ENCODE measurements at places on chromosomes 12 and 14.
A peak's percentile ranks its signal among the peaks of the same experiment; 100 is the strongest.

DNA sequence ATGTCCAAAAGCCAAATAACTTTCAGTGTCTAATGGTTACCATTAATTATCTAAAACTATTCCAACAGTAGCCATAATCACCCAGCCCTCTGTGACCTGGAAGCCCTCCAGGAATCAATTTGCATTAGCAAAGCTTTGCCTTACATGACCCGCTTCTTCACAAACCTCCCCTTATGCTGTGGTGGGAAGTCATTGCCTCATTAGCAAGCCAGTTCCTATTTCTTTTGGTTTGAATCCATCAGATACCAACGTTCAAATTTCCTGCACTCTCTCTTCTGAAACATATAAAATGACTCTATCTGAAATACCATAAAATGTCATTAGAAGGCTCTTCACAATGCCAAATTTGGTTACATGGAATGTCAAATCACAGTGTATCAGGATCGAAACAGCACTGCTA is 268.3 kb upstream of the PRKD1 start:
- DNase-seq: no peak

DNA sequence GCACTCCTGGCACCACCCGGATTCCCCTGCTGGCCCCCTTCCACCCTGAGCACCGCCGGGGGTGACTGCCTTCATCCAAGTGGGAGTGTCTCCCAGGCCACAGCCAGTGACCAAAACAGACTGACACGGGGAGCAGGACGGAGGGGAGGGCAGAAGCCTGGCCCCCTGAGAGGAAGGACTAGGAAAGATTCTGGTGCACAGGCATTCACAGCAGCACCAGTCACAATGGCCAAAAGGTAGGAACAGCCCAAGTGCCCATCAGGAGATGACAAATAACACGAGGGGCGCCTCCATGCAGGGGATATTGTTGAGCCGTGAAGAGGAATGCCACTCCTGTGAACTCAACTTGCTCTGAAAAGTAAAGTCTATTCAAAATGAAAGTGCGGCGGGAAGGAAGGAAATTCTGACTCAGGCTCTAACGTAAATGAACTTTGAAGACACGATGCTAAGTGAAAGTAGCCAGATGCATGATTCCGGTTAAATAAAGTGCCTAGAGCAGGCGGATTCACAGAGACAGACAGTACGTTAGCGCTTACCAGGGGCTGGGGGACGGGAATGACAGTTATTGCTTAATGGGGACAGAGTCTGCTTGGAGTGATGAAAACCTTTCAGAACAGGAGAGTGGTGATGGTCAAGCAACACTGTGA is 146.1 kb upstream of the NCOR2 start:
- peak; percentile 91 for DNase-seq

GRCh38 chr14:26598081-26598671 is 343 bp upstream of the NOVA1 start:
- no peak for DNase-seq

GRCh38 chr12:55060470-55060869 is 40.7 kb downstream of the NEUROD4 start:
- peak; percentile 82 for DNase-seq

DNA sequence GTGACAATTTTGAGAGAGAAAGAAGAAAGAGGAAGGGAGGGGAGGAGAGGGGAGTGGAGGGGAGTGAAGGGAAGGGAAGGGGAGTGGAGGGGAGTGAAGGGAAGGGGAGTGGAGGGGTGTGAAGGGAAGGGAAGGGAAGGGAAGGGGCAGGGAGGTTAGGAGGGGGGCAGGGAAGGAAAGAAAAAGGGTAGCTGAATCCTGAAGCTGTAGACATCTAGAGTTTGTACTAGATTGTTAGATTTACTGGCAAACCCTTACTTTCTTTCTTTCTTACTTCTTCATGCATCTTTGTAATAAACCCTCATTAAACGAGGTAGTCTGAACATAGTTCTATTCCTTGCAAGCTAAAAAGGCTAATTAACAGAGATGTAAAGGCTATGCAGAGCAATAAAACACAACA is 378.0 kb downstream of the MDGA2 start:
- no peak for DNase-seq

- no peak for DNase-seq
These were observed 7.9 kb upstream of the POU6F1 start for GRCh38 chr12:51225771-51226170.

DNA sequence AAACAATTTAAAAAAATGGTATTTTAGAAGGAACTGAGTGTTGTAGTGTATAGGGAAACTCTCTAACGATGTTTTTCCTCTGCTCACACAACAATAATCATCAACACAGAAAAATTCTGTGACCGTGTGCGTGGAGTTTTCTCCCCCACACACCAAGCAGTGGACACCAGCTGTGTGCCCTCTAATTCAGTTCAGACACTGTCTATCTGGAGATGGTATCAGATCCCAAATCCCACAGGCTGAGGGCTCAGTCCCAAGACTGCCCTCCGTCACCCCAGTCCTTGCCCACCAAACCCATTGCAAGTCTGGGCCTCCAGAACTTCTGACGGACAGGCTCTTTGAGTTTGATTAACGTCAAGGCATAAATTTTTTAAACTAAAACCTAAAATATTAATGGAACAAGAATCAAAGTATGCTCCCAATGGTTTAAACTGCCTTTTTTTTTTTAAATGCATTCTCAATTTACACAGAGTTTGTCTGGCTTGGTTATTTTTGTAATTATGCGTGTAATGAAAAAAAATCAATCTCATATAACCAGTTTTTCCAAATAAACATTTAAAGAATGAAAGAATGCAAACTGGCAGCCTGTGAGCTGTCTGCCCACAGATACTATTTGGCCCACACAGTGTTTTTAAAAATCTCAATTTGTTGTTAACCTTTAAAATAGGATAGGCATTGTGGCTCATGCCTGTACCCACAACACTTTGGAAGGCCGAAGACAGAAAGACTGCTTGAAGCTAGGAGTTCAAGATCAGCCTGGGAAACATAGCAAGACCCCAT is 19.2 kb downstream of the BLTP3B start:
- DNase-seq: no peak

GRCh38 chr12:53990311-53991076 is 5.5 kb downstream of the HOXC10 start:
- no peak for DNase-seq

GRCh38 chr12:52616680-52617402 is 1.5 kb downstream of the KRT73 start:
- DNase-seq: no peak

- DNase-seq: no peak
These were observed 13.0 kb downstream of the TOMM20L start for GRCh38 chr14:58408681-58409215.

- no peak for DNase-seq
These were observed 8.4 kb upstream of the CALM1 start for GRCh38 chr14:90388437-90388836.

DNA sequence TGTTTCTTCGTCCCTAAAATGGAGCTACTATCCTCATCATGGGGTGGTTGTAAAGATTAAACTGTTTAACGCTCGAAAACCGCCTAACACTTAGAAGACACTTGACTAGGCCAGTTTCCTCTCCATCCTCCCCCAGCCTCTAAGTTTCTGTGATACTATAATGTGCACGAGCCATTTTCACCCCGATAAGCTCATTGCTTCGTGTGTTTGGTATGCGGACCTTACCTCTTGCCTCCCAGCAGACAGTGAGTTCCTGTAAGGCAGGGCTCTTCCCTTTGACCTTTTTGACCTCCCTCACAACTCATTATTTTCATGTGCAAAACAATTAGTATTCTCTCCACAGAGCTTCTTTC is 499 bp upstream of the GXYLT1 start:
- peak; percentile 33 for DNase-seq

GRCh38 chr12:121297435-121297991 is 1.0 kb upstream of the CAMKK2 start:
- peak; percentile 36 for DNase-seq

DNA sequence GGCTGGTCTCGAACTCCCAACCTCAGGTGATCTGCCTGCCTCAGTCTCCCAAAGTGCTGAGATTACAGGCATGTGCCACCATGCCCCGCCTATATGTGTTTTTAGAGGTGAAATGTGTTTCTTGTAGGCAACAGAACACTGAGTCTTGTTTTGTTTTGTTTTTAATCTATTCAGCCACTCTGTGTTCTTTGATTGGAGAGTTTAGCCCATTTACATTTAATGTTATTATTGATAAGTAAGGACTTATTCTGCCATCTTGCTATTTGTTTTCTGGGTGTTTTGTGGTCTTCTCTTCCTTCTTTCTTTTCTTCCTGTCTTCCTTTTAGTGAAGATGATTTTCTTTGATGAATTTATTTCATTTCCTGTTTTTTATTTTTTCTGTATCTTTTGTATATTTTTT is 29.6 kb downstream of the IFNG start:
- DNase-seq: no peak

DNA sequence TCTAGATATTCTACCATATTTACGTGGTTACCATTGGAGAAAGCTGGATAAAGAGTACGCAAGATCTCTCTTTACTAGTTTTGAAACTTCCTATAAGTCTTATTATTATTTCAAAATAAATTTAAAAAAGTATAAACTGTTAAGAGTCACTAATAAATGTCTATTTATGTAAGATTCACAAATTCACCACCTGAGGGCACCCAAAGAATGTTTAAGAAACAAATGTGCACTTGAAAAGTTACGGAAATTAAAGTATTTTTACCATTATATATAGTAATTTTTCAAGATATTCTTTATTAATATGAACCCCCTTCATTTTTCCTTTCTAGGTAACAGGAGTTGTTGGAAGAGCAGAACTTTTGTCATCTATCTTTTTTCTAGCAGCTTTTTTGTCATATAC is 11.9 kb downstream of the TMTC3 start:
- peak; percentile 26 for DNase-seq

- no peak for DNase-seq
These were observed 31.6 kb upstream of the FICD start for GRCh38 chr12:108483213-108484059.

DNA sequence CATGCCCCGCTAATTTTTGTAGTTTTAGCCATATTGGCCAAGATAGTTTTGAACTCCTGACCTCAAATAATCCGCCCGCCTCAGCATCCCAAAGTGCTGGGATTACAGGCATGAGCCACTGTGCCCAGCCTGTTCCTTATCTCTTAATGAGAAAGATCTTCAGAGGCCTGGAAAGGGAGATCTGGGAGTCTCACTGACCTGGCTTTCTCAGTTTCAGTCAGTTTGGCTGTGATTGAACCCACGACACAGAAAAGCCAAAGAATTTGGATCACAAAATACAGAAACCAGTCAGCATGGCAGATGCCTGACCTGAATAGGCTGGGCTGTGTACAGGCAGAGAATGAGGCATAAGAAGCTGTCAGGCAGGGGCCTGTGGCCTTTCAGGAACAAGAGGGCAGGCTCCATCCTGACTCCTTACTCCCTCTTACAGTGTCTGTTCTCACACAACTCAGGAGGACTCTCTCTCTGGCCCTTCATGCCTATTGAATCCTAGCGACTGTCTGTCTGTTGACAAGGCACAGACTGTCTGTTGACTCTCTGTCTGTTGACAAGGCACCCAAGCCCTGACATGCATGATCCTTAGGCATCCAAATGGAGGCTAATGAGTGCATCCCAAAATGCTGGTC is 366.5 kb upstream of the CCDC196 start:
- no peak for DNase-seq

DNA sequence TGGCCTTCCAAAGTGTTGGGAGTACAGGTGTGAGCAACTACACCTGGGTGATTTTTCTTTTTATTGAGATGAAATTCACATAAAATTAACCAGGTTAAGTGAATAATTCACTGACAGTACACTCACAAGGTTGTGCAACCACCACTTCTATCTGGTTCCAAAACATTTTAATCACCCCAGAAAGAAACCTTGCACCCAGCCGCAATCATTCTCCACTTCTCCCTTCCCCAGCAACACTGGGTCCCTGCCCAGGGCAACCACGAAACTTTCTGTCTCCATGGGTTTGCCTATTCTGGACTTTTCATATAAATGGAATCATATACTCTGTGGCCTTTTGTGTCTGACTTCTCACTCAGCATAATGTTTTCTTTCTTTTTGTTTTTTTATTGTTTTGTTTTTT is 26.3 kb upstream of the MLXIP start:
- DNase-seq: no peak

GRCh38 chr12:52757449-52758176 is 19.5 kb downstream of the KRT76 start:
- DNase-seq: no peak

DNA sequence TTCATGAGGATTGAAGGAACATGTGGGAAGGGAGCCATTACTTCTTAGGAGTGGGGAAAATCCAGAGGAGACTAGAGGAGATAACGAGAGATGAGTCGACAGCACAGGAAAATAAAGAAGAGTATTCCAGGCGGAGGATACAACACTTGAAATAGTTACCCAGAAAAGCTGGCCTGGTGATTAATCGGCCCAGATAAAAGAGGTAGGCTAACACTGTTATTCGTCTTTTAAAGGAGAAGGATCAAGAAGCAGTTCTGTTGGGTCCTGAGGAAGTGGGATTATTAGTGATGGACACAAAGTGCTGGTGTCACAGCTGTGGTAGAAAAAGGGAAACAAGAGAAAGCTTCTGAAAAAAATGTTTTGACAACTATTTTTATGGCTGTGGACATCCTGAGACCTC is 425.3 kb downstream of the ZFP36L1 start:
- peak; percentile 24 for DNase-seq

Measured in GM12865 (cell line).